ENCODE measurements at places on chromosomes 5 and 9. TPM values are rescaled to one million over a fixed set of nuclear protein-coding genes. Genes with fewer than 3 reads are reported as not detected.

GRCh38 chr5:3794611-3795010 is 199.0 kb downstream of the IRX1 start:
- H3K4me1 ChIP-seq = no peaks in the 10 kb centered on the region
- H3K4me3 ChIP-seq = no peak overlapping the region
- no peaks in the 10 kb centered on the region for H3K27me3 ChIP-seq
- H3K36me3 ChIP-seq = no peaks in the 10 kb centered on the region
- DNase-seq = no peak

DNA sequence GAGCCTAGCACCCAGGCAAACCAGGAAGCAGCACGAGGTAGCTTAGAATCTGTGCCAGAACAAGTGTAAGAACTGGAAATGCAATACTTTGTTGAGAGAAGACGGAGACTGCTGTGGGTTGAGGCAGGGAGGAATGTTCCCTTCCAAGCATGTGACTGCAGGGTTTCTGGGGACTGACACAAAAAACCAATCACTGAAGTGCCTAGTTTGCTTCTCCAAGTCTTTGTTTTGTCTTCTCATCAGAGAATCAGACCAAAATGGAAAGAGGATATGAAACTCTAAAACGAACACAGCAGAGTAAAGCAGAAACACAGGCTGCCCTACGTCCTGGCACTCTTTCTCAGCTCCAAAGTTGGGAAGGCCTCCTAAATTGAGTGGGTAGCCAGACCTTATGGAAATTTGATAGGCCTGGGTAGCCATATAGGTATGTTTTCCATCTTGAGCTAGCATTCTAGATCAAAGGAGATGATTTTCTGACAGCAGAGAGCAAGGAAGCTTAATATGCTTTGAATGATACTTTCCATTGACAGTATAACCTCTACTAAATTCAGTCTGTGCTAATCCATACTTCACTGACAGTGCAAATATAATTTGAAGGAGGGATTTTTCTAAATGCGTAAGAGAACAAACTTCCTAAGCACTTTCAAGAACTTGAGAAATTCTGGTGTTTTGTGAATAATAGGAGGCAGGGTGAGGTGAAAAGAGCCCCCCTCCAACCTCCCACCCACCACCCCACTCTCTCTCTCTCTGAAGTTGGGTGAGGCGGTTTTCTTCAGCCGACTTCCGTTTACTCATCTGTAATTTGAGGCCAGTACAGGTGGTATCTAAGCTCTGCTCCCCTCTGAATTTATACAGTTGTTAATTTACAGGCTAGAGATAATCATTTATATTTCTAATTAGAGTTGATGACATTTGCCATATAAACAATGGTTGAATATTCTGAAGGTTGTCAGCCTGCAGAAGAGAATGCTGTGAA is 5.5 kb downstream of the ADRB2 start:
- no peak overlapping the region for H3K27ac ChIP-seq
- no peak for DNase-seq
- no peak overlapping the region for H3K4me3 ChIP-seq
- peaks cover 54% of the 10 kb centered on the region for H3K4me1 ChIP-seq
- no peaks in the 10 kb centered on the region for H3K36me3 ChIP-seq
- H3K27me3 ChIP-seq = no peaks in the 10 kb centered on the region

The IL13 gene
- total RNA-seq = not detected

GRCh38 chr5:173917788-173918786 is 29.9 kb downstream of the CPEB4 start:
- DNase-seq = peak; percentile 85
- no peaks in the 10 kb centered on the region for H3K36me3 ChIP-seq
- H3K27me3 ChIP-seq = no peaks in the 10 kb centered on the region
- peak overlapping the region; percentile 49 for H3K4me3 ChIP-seq
- H3K4me1 ChIP-seq = peaks cover 26% of the 10 kb centered on the region
- H3K27ac ChIP-seq = peak overlapping the region; percentile 89

- no peak overlapping the region for H3K4me3 ChIP-seq
- H3K4me1 ChIP-seq = peaks cover 20% of the 10 kb centered on the region
- no peak overlapping the region for H3K27ac ChIP-seq
- no peaks in the 10 kb centered on the region for H3K36me3 ChIP-seq
- DNase-seq = no peak
Measured at GRCh38 chr9:78050421-78050820, 18.8 kb upstream of the GNAQ start.

The ENTPD2 gene
- total RNA-seq = not detected

DNA sequence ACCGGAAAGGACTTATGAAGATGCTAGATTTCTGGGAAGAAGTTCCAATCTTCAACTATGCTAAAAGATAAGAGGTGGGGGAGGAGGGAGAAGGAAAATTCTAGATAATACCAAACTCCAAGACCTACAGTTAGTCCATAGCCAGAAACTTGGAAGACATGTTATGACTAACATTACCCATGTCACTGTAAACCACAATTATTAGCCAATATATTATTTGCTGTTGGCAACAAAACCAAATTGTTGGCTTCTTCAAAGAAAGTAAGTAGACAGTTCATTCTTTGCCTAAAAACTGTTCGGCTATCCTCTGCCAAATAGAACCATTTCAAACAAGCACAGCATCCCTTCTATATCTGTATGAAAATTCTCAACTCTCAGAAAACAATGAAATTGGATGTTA is 25.1 kb downstream of the PRLR start:
- no peaks in the 10 kb centered on the region for H3K27me3 ChIP-seq
- no peaks in the 10 kb centered on the region for H3K4me1 ChIP-seq
- H3K4me3 ChIP-seq = no peak overlapping the region
- no peak overlapping the region for H3K27ac ChIP-seq
- H3K36me3 ChIP-seq = no peaks in the 10 kb centered on the region
- DNase-seq = no peak

The TAF9 gene
- total RNA-seq = 45.9 TPM

DNA sequence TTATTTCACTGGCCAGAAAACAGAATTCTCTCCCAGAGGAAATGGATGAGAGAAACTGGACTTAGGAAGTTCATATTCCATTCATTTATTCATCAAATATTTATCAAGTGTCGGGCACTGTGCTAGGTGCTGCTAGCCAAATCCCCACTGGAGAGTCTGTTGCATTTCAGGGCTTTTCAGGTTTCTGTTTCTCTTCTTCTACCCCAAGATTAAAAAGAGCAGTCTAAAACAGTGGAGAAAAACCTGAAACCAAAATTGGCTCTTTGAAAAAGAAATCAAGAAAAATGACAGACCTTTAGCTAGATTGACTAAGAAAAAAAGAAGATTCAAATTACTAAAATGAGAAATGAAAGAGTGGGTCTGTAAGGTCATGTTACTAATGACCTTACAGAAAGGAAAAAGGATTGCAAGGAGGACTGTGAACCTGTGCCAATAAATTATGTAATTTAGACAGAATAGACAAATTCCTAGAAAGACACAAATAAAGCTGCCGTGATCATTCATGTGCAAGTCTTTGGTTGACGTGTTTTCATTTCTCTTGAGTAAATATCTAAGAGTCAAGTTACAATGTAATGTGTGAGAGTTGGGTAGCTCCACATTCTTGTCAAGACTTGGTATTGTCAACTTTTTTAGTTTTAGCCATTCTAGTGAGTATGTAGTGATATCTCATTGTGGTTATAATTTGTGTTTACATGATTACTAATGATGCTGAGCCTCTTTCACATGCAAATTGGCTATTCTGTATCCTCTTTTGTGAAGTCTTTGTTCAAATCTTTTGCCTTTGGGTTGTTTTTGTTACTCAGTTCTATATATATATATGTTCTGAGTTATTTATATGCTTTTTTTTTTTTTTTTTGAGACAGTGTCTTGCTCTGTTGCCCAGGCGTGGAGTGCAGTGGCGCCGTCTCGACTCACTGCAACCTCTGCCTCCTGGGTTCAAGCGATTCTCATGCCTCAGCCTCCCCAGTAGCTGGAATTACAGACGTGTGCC is 23.7 kb downstream of the SNX30 start:
- H3K27ac ChIP-seq = no peak overlapping the region
- peaks cover 20% of the 10 kb centered on the region for H3K4me1 ChIP-seq
- no peak overlapping the region for H3K4me3 ChIP-seq

- H3K27ac ChIP-seq = no peak overlapping the region
- H3K4me3 ChIP-seq = no peak overlapping the region
- no peak for DNase-seq
- no peaks in the 10 kb centered on the region for H3K4me1 ChIP-seq
Measured at GRCh38 chr9:134682026-134682425, 40.4 kb downstream of the COL5A1 start.

DNA sequence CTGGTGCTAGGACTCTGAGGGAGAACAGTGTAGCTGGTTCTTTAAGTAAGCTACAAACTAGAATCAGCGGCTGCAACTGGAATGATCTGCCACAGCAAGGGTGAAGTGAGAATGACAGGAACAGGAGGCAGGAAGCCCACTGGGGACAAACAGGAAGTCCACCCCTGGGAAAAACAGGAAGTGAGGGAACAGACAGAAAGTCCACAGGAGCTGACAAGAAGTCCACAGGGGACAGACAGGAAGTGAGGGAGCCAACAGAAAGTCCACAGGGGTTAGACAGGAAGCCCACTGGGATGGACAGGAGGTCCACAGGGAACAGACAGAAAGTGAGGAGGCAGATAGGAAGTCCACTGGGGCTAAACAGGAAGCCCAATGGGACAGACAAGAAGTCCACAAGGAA is 15.5 kb downstream of the ADAMTS16 start:
- no peak overlapping the region for H3K27ac ChIP-seq
- no peaks in the 10 kb centered on the region for H3K36me3 ChIP-seq
- no peak overlapping the region for H3K4me3 ChIP-seq
- no peaks in the 10 kb centered on the region for H3K4me1 ChIP-seq

GRCh38 chr9:129486756-129487657 is 133.9 kb downstream of the C9orf50 start:
- no peaks in the 10 kb centered on the region for H3K27me3 ChIP-seq
- H3K36me3 ChIP-seq = no peaks in the 10 kb centered on the region
- H3K4me1 ChIP-seq = peaks cover 65% of the 10 kb centered on the region
- no peak for DNase-seq

- no peak for DNase-seq
- no peak overlapping the region for H3K27ac ChIP-seq
- H3K4me1 ChIP-seq = peaks cover 23% of the 10 kb centered on the region
- H3K36me3 ChIP-seq = peaks cover 12% of the 10 kb centered on the region
Measured at GRCh38 chr5:6362846-6363245, 15.5 kb downstream of the MED10 start.

DNA sequence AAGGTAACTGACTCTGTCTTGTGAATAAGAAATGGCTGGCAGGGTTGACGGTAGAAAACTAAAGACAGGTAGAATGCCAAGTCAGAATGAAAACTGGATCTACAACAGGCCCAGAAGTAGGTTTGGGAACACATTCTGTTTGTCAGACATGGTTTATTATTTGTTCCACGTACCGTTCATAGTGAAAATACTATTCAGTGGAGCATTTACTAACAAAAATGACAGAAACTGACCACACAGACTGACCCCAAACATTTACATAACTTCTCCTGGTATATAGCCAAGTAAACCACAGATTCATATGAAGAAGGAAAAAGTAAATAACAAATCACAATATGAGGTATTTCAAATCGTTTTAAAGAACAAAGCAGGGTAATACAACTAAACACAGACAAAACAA is 73.7 kb downstream of the SLC38A9 start:
- no peaks in the 10 kb centered on the region for H3K27me3 ChIP-seq
- no peak for DNase-seq
- no peaks in the 10 kb centered on the region for H3K4me1 ChIP-seq
- no peaks in the 10 kb centered on the region for H3K36me3 ChIP-seq
- H3K27ac ChIP-seq = no peak overlapping the region

- H3K4me3 ChIP-seq = peak overlapping the region; percentile 40
- H3K4me1 ChIP-seq = peaks cover 95% of the 10 kb centered on the region
- peaks cover 11% of the 10 kb centered on the region for H3K36me3 ChIP-seq
- peak overlapping the region; percentile 77 for H3K27ac ChIP-seq
- DNase-seq = peak; percentile 59
- no peaks in the 10 kb centered on the region for H3K27me3 ChIP-seq
Measured at GRCh38 chr5:157540707-157541446, 34.7 kb downstream of the ADAM19 start.

GRCh38 chr9:70566066-70566465 is 151.6 kb upstream of the KLF9 start:
- no peak for DNase-seq
- H3K4me1 ChIP-seq = peaks cover 29% of the 10 kb centered on the region
- no peak overlapping the region for H3K27ac ChIP-seq
- no peak overlapping the region for H3K4me3 ChIP-seq
- H3K27me3 ChIP-seq = no peaks in the 10 kb centered on the region

The TYRP1 gene
- total RNA-seq = not detected

DNA sequence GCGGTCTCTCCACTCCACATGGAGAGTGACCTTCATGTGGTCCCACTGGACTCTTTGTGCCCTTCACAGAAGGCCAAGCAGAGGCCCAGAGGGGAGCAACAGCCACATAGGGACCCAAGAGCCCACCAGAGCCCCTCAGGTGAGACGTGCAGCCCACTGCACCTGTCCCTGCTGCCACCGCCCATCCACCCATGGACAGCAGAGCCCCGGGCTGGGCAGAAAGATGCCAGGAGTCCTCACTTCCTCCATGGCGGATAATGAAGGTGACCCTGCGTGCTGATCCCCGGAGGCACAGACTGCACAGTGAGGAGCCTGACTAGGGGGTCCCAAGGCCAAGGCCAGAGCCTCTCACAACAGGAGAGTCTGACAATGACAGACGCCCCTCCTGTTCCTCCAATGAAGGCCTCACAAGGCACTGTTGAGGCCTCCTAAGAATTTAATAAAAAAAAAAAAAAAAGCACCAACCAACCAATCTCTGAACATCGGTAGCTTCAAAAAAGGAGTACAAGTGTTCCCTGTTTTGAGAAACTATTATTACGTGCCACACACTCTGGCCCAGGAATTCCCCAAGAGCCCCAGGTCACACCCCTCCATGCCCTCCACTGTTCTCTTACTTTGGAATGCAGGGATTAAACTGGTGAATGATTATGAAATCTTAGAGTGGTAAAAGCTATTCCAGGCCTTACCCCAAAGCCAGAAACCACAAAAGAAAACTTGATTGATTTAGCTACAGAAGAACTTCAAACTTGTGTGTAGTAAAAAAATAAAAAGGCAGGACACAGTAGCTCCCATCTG is 2.8 kb upstream of the PPP1R26 start:
- H3K4me3 ChIP-seq = no peak overlapping the region
- H3K4me1 ChIP-seq = peaks cover 10% of the 10 kb centered on the region
- H3K27me3 ChIP-seq = peaks cover 6% of the 10 kb centered on the region
- H3K27ac ChIP-seq = no peak overlapping the region
- DNase-seq = no peak

GRCh38 chr5:118924006-118924389 is 64.3 kb downstream of the DTWD2 start:
- H3K27me3 ChIP-seq = no peaks in the 10 kb centered on the region
- DNase-seq = no peak
- H3K36me3 ChIP-seq = no peaks in the 10 kb centered on the region
- H3K4me3 ChIP-seq = no peak overlapping the region

The FOXD4L5 gene
- 0.67 TPM for total RNA-seq

The RAI14 gene
- total RNA-seq = 1.9 TPM

GRCh38 chr9:17824191-17824590 is 245.3 kb downstream of the SH3GL2 start:
- H3K36me3 ChIP-seq = no peaks in the 10 kb centered on the region
- H3K4me3 ChIP-seq = no peak overlapping the region
- H3K4me1 ChIP-seq = no peaks in the 10 kb centered on the region
- H3K27me3 ChIP-seq = no peaks in the 10 kb centered on the region
- H3K27ac ChIP-seq = no peak overlapping the region

The IFNA13 gene
- not detected for total RNA-seq

The LECT2 gene
- not detected for total RNA-seq

GRCh38 chr9:108897324-108898096 is 35.4 kb downstream of the ACTL7A start:
- no peaks in the 10 kb centered on the region for H3K27me3 ChIP-seq
- peaks cover 71% of the 10 kb centered on the region for H3K36me3 ChIP-seq
- no peak overlapping the region for H3K27ac ChIP-seq
- H3K4me1 ChIP-seq = no peaks in the 10 kb centered on the region

GRCh38 chr9:114494776-114495569 is 10.3 kb downstream of the WHRN start:
- H3K36me3 ChIP-seq = no peaks in the 10 kb centered on the region
- H3K27ac ChIP-seq = no peak overlapping the region
- H3K4me3 ChIP-seq = no peak overlapping the region
- H3K4me1 ChIP-seq = peaks cover 8% of the 10 kb centered on the region
